Stimulated activated CD8-positive, alpha-beta memory T cell treated with anti-CD3 and anti-CD28 coated beads, Interleukin-4, amount 100 ng/mL, for 1 hour (primary cell): ENCODE measurements at places on chromosomes 7 and 10.

GRCh38 chr10:131841131-131841660 lies 59.6 kb upstream of the PPP2R2D start:
- no peak for DNase-seq

DNA sequence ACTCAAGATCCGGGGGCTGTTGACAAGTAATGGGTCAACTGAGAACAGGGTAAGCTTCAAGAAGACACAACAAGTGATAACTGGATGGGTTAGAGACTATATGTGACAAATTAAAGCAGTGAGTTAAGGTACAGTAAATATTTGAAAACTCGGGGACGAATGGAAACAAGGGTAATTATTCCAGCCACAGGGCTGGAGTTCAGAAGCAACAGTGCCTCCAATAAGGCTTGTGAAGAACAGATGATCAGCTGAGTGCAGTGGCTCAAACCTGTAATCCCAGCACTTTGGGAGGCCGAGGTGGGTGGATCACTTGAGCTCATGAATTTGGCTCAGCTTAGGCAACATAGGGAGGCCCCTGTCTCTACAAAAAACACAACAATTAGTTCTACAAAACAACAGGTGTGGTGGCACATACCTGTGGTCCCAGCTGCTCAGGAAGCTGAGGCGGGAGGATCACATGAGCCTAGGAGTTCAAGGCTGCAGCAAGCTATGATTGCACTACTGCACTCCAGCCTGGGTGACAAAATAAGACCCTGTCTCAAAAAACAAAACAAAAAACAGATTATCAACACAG lies 20.5 kb upstream of the DLD start:
- no peak for DNase-seq

- no peak for DNase-seq
Measured at GRCh38 chr7:157428554-157428945, 91.7 kb downstream of the DNAJB6 start.

DNA sequence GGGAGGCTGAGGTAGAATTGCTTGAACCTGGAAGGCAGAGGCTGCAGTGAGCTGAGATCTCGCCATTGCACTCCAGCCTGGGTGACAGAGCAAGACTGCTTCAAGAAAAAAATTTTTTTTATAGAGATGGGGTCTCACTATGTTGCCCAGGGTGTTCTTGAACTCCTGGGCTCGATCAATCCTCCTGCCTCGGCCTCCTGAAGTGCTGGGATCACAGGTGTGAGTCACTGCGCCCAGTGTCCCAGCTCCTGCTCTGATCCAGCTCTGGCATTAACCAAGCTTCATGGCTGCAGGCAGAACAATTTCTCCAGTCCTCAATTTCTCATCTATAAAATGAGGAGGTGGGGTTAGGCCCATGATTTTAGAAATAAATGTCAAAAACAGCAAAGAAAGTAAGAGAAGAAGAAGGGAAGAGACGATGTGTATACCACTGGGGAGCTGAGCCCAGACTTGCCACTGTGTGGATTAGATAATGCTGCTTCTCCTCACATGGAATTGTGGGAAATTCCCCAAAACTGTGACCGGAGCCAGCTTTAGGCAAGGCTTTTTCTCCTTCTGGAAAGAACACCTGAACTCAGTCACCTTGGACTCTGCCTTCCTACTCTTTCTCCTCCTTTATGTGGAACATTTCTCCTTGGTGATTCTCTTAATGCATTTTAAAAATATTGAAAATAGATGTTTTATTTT lies 25.5 kb downstream of the IL15RA start:
- DNase-seq, result no peak

- DNase-seq, result no peak
Measured at GRCh38 chr7:141185369-141185967, 111.6 kb downstream of the TMEM178B start.

GRCh38 chr7:91533996-91534395 lies 269.8 kb downstream of the FZD1 start:
- no peak for DNase-seq

- no peak for DNase-seq
Measured at GRCh38 chr10:45058580-45058979, 57.9 kb downstream of the ZNF22 start.

DNA sequence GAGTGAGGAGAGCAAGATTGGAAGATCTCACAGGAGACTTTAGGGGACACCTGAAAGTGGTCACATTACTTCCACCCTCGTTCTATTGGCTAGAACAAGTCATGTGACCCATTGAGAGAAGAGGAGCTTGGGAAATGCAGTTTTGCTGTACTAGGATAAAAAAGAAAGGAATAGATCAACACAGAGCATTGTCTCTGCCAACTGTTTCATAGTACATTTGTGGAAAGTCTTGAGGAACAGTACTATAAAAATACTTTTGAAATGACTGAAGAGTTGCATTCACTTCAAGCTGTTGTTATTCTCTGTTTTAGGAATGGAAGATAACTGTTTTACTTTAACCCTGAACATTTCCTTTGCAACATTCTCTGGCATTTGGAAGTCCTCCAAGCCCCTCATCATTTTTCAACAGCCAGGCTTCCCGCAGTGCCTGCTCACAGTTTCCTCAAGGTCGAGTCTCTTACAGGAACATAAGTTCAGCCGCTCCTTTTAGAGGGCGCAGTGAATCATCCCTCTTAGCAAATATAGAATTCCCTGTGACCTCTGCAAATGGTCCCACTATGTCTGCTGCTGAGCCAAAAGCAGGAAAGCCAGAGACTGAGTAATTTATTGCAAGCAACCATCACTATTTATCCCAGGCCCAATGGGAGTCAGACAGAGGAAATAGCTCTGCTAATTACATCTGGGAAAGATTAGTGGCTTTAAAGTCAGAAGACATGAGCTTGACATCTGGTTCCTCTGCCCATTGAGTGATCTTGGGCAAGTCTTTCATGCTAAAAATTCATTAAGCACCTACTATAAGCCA lies 40.7 kb downstream of the MRPL32 start:
- no peak for DNase-seq

- no peak for DNase-seq
Measured at GRCh38 chr7:127448566-127448965, 56.1 kb upstream of the ZNF800 start.

DNA sequence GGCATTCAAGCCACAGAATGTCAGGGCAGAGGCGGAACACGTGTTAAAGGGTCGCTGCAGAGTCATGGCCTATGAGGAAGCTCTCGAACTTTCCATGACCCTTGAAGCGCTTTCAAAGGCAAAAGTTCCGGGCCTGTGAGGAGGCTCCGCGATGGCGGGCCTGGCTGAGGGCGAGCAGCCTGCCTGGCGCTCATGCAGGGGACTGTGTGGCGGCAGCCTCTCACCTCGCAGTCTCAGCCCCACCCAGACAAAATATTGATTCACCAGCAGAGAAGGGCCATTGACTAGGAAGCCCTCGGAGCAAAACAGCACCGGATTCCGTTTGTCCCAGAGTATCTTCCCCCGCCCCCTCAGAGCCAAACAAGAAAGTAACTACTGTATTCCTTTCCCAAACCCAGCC lies 12.8 kb upstream of the CNNM1 start:
- no peak for DNase-seq

DNA sequence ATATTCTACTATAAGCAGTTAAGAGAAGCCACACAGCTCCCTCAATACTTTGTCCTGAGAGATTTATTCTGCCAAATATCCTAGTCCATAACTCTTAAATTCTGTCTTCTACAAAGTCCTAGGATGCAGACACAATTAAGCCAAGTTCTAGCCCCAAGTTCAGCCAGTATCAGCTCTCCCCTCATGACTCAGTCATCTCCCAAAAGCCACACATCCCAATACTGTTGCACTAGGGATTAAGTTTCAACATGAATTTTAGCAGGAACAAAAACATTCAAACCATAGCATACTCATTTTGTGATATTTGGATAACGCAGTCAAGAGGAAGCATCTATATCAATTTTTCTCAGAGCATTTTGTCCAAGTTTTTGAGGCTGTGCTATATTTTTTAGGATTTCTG lies 277.4 kb downstream of the FZD1 start:
- no peak for DNase-seq

DNA sequence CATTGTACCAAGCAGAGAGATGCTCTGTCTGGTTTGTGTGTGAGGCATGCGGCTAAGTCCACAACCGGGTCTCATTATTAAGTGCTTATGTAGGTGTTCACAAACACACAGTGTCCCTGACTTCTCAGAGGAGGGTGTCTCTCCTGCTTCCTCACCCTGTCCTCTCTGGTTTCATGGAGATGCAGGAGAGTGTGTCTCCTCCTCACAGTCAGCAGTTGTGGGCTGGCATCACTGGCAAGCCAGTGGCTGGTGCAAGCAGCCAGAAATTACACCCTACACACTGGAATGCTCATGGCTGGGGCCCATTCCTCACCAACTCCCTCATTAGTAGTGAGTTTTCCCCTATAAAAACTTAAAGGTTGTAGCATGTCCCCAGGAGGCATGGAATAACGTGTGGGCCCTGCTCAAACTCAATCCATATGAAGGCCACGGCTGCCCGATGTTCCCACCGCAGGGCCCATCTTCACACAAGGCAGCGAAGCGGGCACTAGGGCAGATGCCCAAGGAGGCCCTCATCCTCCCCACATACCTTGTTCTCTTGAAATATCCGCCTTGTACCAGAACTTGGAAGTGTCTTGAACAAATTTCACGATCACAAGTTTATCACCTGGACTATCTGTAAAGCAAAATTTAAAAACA lies 280.1 kb downstream of the TNS3 start:
- no peak for DNase-seq

DNA sequence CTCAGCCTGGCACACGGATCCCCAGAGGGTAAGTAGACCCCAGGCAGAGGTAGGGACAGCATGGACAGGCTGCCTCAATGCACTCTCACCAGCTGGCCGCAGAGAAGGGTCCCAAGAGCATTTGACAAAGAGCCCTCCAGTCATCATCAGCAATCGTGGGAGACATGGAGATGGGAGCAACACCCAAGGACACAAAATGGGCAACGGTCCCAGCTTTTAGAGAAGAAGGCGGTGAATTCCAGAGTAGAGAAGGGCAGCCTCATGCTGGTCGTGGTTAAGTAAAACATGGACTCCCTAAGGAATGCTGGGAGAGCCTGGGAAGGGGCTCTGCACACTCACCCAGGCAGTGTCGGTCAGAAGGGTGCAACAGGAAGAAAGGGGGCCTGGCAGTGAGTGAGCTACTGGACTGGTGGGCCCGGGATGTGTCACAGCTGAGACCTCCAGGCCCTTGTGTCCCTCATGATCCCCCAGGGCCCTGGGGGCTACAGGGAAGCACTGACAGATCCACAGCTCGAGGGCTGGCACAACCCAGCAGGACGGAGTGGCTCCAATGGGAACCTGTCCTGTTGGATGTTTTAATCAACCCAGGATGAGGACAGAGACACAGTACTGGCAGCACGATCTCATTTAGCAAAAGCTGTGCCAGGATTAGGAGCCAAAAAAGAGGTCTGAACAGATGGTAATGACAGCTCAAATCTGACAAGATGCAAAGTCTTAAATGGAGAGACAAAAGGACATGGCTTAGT lies 147.1 kb downstream of the NEURL1 start:
- no peak for DNase-seq

DNA sequence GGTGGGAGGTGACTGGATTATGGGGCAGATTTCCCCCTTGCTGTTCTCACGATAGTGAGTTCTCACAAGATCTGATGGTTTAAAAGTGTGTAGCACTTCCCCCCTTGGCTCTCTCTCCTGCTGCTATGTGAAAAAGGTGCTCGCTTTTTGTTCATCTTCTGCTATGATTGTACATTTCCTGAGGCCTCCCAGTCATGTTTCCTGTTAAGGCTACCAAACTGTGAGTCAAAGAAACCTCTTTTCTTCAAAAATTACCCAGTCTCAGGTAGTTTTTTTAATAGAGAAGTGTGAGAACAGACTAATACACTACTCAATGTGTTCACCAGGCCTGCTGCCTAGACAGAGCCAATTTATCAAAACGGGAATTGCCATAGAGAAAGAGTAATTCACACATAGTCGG lies 49.7 kb downstream of the SDHAF3 start:
- no peak for DNase-seq

DNA sequence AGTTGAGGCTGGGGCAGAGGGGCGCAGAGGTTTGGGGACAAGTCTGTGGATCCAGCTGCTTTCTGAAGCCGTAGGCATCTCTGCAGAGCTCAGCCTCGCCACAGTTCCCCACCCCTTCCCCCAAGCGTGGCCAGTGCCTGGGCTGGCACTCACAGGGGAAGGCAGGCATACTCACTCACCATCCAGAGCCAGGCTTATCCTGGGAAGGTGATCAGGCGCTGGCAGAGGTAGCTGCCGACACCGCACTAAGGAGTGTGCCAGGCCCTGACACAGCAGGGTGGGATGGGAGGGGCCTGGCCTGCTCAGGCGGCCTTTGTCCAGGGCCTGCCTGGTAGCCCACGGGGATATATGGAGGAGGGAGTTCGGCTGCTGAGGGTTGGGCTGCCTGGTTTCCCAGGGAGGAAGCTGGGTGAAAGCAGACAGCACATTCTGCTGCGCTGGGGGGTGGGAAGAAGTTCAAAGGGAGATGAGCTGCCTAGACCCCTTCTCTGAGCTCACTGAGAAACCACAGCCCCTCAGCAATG lies 15.9 kb downstream of the VSIR start:
- no peak for DNase-seq

DNA sequence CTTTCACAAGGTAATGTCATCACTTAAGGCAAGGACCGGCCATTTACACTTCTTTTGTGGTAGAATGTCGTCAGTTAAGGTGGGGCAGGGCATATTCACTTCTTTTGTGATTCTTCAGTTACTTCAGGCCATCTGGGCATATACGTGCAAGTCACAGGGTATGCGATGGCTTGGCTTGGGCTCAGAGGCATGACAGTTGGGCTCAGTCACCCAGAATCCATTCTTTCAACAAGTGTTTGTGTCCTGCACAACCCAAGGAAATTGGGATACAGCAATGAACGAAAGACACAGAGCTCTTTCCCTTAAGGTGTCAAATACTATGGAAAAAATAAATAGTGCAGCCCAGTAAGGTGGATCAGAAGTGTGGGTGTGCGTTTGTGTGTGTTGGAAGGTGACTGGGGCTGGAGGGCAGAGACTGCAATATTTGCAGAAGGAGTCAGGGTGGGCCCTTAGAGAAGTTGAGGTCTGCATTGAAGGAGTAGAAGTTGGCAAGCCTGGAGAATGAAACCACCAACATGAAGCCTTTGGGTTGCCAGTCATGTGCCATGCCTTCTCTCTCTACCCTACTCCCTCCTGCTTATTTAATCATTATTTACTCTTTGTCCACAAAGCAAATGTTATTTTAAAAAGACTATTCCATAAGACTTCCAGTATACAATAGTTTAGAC lies 222.8 kb upstream of the PRKCQ start:
- DNase-seq, result no peak

DNA sequence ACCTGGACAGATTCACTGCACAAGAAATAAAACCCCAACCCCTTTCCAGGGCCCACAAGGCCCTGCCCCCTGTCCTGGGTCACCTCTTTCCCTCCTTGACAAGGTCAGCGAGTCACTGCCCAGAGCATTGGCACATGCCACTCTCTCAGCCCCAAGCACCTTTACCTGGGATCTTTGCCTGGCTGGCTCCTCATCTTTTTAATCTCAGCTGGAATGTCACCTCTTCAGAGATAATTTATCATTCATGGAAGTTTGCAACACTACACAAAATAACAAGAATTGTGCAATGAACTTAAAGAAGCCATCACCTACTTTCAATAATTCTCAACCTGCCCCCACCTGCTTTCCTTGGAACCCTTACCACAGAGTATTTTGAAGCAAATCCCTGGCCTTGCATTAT lies 19.2 kb downstream of the ANTXRL start:
- DNase-seq, result no peak
